ENCODE measurements at places on chromosomes 3 and 15. TPM values are rescaled to one million over a fixed set of nuclear protein-coding genes. Genes with fewer than 3 reads are reported as not detected.
A peak's percentile ranks its signal among the peaks of the same experiment; 100 is the strongest.

DNA sequence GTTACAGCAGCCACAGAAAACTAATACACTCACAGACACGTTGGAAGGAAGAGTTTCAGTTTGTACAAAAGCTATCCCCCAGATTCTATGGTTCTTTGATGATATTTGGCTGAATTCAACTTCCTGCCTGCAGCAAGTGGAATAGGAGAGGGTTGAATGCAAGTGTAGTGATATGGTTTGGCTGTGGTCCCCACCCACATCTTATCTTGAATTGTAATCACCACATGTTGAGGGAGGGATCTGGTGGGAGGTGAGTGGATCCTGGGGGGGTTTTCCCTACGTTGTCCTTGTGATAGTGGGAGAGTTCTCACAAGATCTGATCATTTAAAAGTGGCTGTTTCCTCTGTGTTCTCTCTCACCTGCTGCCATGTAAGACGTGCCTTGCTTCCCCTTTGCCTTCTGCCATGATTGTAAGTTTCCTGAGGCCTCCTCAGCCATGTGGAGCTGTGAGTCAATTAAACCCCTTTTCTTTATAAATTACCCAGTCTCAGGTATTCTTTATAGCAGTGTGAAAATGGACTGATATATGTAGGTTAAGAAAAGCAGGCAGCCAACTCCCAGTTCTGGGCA is 29.8 kb downstream of the NMNAT3 start:
- H3K27ac ChIP-seq, result no peak overlapping the region
- no peak overlapping the region for H3K4me3 ChIP-seq
- DNase-seq, result no peak
- H3K36me3 ChIP-seq, result no peaks in the 10 kb centered on the region
- H3K4me1 ChIP-seq, result no peaks in the 10 kb centered on the region

GRCh38 chr3:72990701-72991395 is 5.8 kb upstream of the PPP4R2 start:
- no peak overlapping the region for H3K4me3 ChIP-seq
- no peak for DNase-seq
- H3K27ac ChIP-seq, result no peak overlapping the region
- H3K4me1 ChIP-seq, result no peaks in the 10 kb centered on the region
- peaks cover 3% of the 10 kb centered on the region for H3K36me3 ChIP-seq

- peaks cover 23% of the 10 kb centered on the region for H3K27me3 ChIP-seq
- DNase-seq, result no peak
- H3K36me3 ChIP-seq, result no peaks in the 10 kb centered on the region
- peak overlapping the region; percentile 52 for H3K27ac ChIP-seq
- peaks cover 13% of the 10 kb centered on the region for H3K4me1 ChIP-seq
Observed at GRCh38 chr15:29676961-29677402, 145.3 kb downstream of the TJP1 start.

NDN gene
- total RNA-seq, result 72.7 TPM
